ENCODE measurements at places on chromosomes 1 and 21.

- no peak for DNase-seq
Measured at GRCh38 chr1:23434260-23434775, 9.8 kb upstream of the TCEA3 start.

- DNase-seq, result no peak
Measured at GRCh38 chr1:16922466-16922865, 735 bp downstream of the CROCC start.

GRCh38 chr1:189434461-189434860, 1043.2 kb downstream of the BRINP3 start:
- no peak for DNase-seq

- DNase-seq, result no peak
Measured at GRCh38 chr21:31530897-31531705, 128.4 kb upstream of the SOD1 start.

GRCh38 chr1:180003026-180003695, 48.6 kb downstream of the CEP350 start:
- DNase-seq, result no peak

DNA sequence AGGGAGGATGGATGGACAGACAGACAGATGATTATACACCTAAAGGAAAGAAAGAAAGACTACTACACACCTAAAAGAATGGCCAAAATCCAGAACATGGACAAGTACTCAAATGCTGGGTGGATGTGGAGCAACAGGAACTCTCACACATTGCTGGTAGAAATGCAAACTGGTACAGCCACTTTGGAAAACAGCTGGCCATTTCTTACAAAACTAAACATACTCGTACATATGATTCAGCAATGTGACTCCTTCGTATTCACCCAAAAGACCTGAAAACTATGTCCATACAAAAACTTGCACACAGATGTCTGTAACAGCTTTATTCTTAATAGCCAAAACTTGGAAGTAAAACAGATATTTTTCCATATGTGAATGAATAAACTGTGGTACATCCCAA, 51.3 kb downstream of the PRPF38A start:
- no peak for DNase-seq

DNA sequence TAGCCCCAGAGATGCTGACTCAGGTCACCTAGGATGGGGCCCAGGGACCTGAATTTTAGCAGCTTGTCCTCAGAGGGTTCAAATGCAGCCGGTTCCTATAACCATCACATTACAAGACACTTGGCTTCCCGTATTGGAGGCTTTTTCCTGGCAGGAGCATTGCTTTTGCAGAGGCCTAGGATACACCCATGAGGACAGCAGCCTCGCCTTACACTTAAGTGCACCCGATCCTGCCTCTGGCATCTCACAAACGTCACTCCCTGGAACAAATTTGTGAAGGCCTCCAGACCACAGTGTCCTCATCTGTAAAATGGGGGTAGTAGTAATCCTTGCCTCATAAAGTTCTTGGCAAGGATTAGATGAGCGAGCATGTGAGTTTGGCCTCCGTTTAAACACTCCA, 130.0 kb downstream of the KAZN start:
- DNase-seq, result no peak

DNA sequence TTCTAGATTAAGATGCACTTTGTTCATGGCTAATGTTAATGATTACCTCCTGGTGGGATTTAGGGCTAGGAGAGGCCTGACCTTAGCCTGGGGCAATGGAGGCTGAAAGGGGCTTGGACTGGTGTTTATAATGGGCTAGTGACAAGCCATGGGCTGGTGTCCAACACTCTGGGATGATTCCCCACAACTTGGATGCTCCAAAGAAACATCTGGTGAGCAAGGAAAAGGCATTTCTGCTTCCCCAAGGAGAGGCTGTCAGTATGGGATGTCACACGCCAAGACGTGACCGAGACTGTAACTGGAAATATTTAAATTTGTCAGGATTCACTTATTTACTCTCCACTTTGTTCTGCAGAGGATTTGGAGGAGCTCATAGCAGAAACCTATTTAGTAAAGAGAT, 45.2 kb downstream of the PTPRU start:
- no peak for DNase-seq

All from neural crest cell (in vitro differentiated cells).